AG20443 (cell line): ENCODE measurements at places on chromosomes 1 and 21.

- peak; percentile 91 for DNase-seq
These were observed at the start of gene KLHL17 for GRCh38 chr1:960363-961131. Gene KLHL17 (plus strand): TSS chr1:960584. CDS start chr1:960694, 110 bp downstream.

DNA sequence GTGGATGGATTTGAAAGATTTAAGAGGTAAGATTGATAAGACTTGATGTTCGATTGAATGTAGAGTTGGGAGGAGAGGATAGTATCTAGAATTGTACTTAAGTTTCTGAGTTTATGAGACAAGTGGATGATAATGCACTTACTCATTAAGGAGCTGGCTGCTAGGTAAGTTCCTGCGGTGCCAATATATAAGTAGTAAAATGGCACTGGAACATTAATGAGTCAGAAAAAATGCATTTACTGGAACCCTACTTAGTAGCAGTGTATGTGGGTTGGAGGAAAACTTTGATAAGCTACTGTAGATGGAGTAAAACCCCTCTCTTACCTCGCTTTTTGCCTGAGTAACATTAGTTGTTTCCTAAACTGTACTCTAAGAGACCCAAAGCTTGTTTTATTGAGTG, 68.2 kb downstream of the ZFYVE9 start:
- no peak for DNase-seq

- peak; percentile 25 for DNase-seq
These were observed 189.9 kb downstream of the ZC3H11B start for GRCh38 chr1:219422811-219423598.

- DNase-seq: no peak
These were observed 23.6 kb downstream of the MFAP2 start for GRCh38 chr1:16956775-16957174.

GRCh38 chr1:68329096-68329835, 96.9 kb upstream of the WLS start:
- no peak for DNase-seq

- DNase-seq: no peak
These were observed 175.0 kb downstream of the KAZN start for GRCh38 chr1:14773396-14774025.

DNA sequence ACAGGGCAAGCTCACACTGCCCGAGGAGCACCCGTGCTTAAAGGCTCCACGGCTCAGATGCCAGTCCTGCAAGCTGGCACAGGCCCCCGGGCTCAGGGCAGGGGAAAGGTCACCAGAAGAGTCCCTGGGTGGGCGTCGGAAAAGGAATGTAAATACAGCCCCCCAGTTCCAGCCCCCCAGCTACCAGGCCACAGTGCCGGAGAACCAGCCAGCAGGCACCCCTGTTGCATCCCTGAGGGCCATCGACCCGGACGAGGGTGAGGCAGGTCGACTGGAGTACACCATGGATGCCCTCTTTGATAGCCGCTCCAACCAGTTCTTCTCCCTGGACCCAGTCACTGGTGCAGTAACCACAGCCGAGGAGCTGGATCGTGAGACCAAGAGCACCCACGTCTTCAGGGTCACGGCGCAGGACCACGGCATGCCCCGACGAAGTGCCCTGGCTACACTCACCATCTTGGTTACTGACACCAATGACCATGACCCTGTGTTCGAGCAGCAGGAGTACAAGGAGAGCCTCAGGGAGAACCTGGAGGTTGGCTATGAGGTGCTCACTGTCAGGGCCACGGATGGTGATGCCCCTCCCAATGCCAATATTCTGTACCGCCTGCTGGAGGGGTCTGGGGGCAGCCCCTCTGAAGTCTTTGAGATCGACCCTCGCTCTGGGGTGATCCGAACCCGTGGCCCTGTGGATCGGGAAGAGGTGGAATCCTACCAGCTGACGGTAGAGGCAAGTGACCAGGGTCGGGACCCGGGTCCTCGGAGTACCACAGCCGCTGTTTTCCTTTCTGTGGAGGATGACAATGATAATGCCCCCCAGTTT, 1.3 kb downstream of the CELSR2 start:
- DNase-seq: no peak

DNA sequence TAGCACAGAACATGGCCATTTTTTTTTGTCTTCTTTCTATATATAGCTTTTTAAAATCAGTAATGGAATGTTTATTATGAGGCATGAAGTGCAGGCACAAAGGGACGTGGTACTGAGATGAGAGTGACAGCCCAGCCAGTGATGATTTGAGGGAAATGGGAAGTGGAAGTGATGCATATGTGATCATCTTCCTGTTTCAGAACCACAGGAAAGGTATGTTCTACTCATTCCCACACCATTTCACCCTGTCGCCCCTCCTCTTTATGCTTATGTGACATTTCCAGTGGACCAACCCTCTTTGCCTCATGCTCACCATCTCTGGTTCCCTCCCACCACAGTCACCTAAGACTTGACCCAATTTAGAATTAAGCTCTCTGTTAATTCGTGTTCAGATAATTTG, 24.3 kb downstream of the PTGS2 start:
- DNase-seq: no peak

GRCh38 chr21:44450999-44451398, 4.3 kb upstream of the LRRC3 start:
- DNase-seq: no peak

DNA sequence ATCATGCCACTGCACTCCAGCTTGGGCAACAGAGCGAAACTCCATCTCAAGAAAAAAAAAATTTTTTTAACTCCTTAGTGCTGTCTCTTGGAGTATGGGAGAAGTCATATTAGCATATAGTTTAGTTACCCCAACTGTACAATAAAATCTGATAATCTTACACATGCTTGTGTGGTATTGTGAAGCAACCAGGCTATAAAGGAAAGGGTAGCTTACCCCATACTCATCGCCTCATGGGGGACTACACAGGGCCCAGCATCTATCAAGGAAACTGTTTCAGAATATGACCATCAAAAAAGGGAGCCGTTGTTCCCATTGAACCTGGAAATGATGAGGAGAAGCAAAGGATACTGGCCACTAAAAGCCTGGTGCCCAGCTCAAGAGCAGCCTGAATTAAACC, 3.0 kb upstream of the TRAF3IP3 start:
- no peak for DNase-seq

- DNase-seq: no peak
These were observed 69.5 kb downstream of the PIK3CD start for GRCh38 chr1:9720785-9721605.
